ENCODE measurements at places on chromosomes 2 and 18.

DNA sequence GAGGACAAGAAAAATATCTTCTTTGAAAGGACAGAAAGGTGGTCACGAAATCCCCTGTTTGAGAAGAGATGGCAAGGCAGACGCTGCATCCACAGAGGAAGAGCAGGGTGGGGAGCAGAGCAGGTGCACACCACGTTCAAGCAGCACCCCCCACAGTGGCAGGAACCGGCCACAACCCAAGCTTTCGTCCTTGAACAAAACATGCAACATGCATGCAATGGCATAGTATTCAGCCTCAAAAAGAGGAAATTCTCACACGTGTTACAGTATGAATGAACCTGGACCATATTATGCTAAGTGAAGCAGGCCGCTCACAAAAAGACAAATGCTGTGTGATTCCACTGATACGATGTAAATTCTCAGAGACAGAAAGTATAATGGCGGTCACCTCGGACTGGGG is 51.4 kb downstream of the CMPK2 start:
- no peak for DNase-seq

- no peak for DNase-seq
Observed at GRCh38 chr2:186980117-186980442, 131.1 kb upstream of the ZSWIM2 start.

GRCh38 chr2:45083175-45083574 is 73.9 kb upstream of the SIX2 start:
- no peak for DNase-seq

- DNase-seq = no peak
Observed at GRCh38 chr2:109341355-109342255, 212.6 kb downstream of the SH3RF3 start.

- no peak for DNase-seq
Observed at GRCh38 chr2:35495182-35495581, 860.4 kb upstream of the CRIM1 start.

GRCh38 chr2:171579481-171579880 is 57.2 kb downstream of the CYBRD1 start:
- DNase-seq = no peak

- no peak for DNase-seq
Observed at GRCh38 chr2:16281451-16282335, 341.3 kb downstream of the MYCN start.

DNA sequence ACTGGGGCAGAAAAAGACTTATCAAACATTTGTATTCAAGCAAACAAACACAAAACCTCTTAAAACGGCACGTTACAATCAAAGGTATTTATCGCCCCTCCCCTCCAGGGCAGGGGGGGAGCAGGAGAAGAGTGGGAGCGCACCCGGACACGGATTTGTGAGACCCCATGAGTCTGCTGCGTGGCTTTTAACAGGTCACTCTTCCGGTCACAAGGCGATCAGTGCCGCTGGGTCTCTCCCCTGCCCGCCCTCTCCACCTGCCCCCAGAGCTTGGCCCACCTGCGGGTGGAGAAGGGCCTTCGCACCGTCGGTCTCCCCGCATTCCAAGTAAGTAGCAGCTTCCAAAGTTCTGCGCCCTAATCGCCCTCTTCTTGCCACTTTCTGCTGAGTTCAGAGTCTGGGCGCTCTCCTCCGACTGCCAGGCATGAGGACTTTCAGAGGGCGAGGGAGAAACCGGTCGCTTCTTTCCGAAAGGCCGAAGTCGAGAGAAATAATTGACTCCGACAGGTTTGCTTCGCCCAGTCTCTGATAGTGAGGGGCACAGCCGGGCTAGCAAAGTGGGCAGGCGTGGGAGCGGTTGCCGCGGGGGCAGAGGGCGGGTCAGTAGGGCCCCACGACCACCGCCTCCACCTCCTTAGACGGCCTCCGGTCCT is 800 bp downstream of the RPRM start:
- peak; percentile 7 for DNase-seq

DNA sequence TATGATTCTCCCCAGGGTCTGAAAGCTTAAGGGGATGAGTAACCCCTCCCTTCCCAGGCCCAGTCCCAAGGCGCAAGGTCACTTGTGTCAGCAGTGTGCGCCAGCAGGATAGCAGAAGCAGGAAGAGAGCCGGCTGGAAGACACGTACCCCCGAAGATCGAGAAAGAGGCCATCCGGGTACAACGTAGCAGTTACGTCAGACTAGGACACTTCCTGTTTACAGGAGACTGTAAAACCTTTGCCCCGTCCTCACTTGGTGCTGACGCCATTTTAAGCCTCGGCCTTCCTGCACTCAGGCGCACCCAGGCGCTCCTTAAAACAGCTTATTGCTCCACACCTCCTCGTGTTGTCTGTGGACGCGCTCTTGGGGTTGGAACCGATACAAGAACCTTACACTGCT is 6.5 kb downstream of the CRYGB start:
- DNase-seq = no peak

DNA sequence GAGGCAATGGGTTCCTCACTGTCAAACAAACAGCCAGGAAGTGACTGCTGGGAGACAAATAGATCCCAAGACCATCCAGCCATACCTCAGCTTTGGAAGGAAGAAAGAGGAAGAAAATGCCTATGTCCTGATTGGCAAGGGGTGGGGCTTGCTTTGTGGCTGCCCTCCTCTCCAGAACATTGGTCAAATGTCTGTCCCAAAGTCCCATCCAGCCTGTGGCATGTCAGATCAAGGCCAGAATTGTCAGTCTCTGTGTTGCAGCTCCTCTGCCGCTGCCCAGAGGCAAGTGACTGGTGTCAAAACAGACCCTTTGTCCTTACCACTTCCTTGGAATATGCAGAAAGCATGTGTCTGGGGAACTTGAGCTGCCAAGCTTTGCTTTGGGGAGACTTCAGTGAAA is 63.0 kb upstream of the SMAD2 start:
- no peak for DNase-seq

GRCh38 chr2:236665101-236665500 is 95.5 kb downstream of the ACKR3 start:
- DNase-seq = no peak

Data from left colon (tissue), 2 donors.